ENCODE measurements at places on chromosomes 3 and 15.

- DNase-seq = no peak
Measured at GRCh38 chr3:24339266-24339825, 155.3 kb downstream of the THRB start.

DNA sequence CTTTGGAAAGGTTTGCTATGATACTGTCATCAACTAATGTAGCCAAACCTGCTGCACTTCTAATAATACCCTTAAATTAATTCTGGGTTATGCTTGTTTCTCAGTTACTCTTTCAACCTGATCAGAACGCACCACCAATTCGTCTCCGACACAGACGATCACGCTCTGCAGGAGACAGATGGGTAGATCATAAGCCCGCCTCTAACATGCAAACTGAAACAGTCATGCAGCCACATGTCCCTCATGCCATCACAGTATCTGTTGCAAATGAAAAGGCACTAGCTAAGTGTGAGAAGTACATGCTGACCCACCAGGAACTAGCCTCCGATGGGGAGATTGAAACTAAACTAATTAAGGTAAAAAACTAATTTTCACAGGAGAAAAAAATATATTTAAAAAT is 7.9 kb upstream of the RPLP1 start:
- no peak for DNase-seq

DNA sequence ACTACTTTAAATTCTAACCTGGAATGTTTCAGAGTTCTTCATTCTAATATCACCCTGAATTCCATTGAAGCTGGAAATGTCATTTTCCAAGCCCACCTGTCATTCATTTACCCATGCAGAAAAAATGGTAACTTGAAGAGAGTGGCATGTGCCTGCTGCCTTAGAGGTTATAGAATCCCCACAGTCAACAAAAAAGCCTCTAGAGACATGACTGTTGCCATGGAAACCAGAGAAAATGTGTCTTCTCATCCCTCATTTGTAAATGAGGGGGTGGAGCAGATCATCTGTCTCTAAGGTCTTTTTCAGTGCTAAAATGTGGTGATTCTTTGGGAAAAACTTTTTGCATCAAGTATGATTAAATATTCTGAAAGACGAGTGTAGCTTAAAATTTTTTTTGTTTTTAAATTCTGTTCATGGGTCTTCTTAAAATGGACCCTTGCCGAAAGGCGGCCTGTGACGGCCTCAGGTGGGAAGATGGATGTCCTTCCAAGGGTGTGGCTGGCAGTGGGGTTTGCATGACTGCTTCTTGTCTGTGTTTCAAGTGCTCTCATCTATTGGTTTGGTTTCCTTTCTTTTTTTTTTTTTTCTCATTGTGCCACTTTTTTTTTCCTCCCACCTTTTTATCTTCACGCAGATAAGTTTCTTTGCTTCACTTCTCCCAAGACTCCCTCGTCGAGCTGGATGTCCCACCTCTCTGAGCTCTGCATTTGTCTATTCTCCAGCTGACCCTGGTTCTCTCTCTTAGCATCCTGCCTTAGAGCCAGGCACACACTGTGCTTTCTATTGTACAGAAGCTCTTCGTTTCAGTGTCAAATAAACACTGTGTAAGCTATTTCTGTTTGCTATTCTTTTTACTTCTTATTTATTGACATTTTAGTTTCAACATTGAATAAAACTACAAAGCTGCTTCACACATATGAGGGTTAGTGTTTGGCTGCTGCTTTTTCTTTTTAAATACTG is 23.0 kb downstream of the TPM1 start:
- no peak for DNase-seq

- DNase-seq = peak; percentile 77
Measured at GRCh38 chr3:178436773-178437172, 99.5 kb upstream of the KCNMB2 start.

DNA sequence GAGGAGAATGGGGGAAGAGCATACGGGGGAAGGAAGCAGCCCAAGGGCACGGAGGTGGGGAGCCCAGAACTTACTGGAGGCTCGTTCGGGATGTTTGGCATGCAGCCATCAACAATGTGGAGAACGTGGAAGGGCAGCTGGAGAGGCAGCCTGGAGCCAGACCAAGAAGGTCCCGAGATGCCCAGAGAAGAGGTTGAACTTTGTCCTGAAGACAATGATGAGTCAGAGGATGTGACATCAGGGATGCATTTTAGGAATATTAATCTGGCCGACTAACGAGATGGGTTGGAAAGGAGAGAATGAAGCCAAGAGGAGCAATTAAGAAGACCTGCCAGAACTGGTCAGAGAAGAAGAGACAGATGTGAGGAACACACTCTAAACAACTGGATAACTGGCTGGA is 98.2 kb downstream of the SRGAP3 start:
- DNase-seq = no peak

GRCh38 chr3:126661532-126662364 is 6.8 kb upstream of the TXNRD3 start:
- no peak for DNase-seq

- DNase-seq = no peak
Measured at GRCh38 chr15:47400603-47401002, 316.7 kb upstream of the SEMA6D start.

- DNase-seq = no peak
Measured at GRCh38 chr3:197541756-197542539, 13.8 kb downstream of the BDH1 start.

GRCh38 chr3:43755516-43756200 is 64.9 kb downstream of the ABHD5 start:
- no peak for DNase-seq

DNA sequence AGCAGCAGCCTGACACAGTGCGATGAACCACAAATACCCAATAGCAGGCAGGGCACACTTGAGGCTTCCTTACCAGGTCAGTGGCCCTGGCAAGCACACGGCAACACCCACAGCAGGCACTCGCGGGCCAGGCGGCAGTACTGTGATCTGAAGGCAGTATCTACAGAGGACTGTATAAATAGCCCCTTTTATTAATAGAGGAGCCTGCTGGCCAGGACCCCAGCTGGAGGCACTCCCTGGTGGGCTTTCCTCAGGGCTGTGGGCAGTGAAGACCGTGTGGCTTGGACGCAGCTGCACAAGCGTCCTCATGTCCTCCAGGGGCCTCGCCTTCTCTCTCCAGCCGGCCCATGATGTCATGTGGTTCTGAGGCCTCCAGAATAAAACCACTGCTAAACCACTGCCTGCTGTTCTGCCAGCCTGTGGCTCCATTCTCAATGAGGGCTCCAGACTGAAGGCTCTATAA is 44.1 kb downstream of the LRIG1 start:
- no peak for DNase-seq

GRCh38 chr3:152031321-152031720 is 157.9 kb downstream of the SUCNR1 start:
- no peak for DNase-seq

DNA sequence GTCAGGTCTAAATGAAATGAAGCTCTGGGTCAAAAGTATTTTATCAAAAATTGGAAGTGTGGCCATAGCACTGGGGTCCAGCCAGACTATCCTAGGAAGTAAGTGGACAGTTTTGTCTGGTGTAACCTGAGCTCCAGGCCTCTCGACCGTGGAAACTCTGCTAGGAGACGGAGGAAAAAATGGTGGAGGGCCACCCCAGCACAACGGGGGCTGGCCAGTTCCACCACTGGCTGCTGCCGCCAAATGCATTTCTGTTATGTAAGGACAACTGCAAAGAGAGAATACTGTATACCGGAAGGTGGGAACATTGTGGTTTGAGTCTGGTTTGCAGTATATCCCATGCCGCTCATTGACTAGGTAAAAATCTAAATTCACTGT is 235.7 kb downstream of the GREM1 start:
- no peak for DNase-seq

DNA sequence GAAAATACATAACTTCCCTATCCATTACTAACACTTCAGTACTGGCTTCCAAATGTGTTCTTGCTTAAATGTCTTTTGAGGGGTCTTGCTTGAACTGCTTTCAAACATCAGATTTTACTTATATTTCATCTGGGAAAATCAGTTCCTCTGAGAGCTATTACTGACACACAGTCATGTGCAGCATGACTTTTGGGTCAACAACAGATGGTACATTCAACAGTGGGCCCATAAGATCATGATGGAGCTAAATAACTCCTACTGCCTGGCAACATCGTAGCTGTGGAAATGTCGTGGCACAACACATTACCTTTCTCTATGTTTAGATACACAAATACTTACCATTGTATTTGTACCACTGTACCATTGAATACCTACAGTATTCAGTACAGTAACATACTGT is 43.8 kb downstream of the WWTR1 start:
- DNase-seq = no peak

- DNase-seq = no peak
Measured at GRCh38 chr3:53707222-53707621, 139.0 kb downstream of the CHDH start.

GRCh38 chr3:84126160-84126559 is 832.6 kb upstream of the CADM2 start:
- no peak for DNase-seq

GRCh38 chr3:47337656-47338055 is 43.2 kb upstream of the PTPN23 start:
- DNase-seq = no peak

DNA sequence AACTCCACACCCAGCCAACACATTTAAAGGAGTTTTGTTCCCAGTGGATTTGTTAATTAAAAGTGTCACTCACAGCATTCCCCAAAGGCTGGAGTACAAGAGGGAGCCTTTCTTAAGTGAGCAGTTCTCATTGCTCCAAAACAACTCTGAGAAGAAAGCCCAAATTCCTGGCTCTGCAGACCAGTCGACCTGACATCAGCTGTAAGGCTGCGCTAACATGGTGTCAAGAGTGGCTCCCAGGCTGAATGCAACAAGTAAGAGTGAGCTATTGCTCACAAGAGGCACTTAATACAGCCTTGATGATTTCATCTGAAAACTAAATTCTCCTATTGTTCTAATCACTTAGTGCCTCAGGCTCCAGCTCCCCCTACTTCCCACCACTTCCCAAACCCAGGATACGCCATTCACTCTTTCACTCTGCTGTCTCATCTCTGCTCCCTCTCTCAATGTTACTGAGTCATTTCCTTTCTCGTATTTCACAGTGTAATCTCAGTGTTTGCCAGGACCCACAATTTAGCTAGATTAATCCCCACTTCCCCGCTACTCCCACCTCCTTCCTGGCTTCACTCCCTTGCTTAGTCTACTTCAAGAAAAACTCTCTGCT is 81.8 kb downstream of the WWTR1 start:
- no peak for DNase-seq

GRCh38 chr3:31550452-31551251 is 17.9 kb downstream of the STT3B start:
- DNase-seq = peak; percentile 72

DNA sequence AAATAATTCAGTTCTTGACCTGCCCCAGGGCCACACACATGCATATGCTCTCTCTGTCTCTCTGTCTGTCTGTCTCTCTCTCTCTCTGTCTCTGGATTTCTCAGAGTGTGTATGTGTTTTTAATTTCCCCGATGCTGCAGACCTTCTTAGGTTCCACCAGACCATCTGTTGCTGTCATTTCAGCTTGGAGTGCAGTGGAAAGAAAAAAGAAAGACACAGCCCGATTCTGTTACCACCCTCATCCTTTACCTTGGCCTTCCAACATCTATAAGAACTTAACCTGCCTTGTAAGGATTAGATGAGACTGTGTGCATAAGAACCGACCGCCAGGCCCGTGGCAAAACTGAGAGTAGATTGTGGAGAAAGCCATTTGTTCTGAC is 9.7 kb upstream of the PGPEP1L start:
- DNase-seq = no peak

GRCh38 chr3:190877925-190878324 is 15.4 kb upstream of the GMNC start:
- DNase-seq = peak; percentile 5

DNA sequence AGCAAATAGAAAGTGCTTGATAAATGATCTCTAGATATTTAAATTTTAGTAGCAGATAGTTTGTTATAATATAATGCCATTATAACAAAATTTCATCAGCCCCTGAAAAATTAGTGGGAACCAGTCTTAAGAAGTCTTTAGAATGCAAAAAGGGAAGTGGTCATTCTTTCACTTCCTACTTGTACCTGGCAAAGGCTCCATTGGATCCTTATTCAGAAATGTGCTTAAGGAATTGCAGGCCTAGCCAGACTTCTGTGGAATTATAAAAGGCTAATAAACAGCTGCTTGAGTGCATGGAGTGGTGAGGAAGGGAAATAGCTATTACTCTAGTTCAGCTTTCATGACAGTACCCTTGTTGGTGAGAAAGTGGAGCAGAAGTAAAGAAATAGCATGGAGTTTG is 24.2 kb downstream of the PPM1L start:
- DNase-seq = peak; percentile 32

GRCh38 chr15:71596672-71597071 is 213.7 kb upstream of the NR2E3 start:
- DNase-seq = no peak

- no peak for DNase-seq
Measured at GRCh38 chr3:32873531-32874130, 55.8 kb downstream of the TRIM71 start.

DNA sequence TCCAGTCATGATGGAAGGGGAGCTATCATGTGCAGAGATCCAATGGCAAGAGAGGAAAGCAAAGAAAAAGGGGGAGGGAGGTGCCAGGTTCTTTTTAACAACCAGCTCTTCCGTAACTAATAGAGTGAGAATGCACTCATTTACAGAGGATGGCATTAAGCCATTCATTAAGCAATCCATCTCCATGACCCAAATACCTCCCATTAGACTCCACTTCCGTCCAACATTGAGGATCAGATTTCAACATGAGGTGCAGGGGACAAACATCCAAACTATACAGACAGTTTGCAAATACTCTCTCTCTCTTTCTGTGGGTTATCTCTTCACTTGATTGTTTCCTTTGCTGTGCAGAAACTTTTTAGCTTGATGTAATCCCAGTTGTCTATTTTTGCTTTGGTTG is 21.2 kb downstream of the ZDHHC23 start:
- DNase-seq = no peak

- DNase-seq = no peak
Measured at GRCh38 chr3:134680796-134681521, 30.1 kb upstream of the KY start.

DNA sequence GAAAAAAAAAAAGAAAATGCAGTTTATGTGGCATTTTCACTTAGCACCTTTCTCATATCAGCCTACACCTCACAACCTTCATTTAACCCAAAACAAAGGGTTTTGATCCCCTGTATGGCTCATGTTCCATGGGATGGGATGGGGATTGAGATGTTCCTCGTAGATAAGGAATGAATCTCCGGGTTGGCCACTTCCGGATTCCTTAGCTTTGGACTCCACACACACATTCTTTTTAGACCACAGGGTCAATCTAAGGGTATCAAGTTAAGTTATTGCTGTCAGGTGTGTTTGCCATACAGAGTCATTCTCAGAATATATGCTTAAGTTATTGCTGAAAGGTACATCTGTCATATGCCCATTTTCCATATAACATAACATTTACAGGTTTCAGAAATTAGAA is 301.4 kb upstream of the TGFBR2 start:
- no peak for DNase-seq

- DNase-seq = peak; percentile 21
Measured at GRCh38 chr3:169562988-169563774, 100.3 kb downstream of the MECOM start.

- DNase-seq = no peak
Measured at GRCh38 chr3:114721864-114722263, 425.2 kb downstream of the ZBTB20 start.

Measured in hematopoietic multipotent progenitor cell treated with erythropoietin and hydrocortisone succinate and interleukin-3 and kit ligand, for 6 days (in vitro differentiated cells).